ENCODE measurements at places on chromosomes 7 and 10.

GRCh38 chr10:63057509-63057908 lies 75.6 kb upstream of the NRBF2 start:
- DNase-seq, result no peak

GRCh38 chr7:103117465-103117864 lies 31.4 kb downstream of the NAPEPLD start:
- DNase-seq, result no peak

DNA sequence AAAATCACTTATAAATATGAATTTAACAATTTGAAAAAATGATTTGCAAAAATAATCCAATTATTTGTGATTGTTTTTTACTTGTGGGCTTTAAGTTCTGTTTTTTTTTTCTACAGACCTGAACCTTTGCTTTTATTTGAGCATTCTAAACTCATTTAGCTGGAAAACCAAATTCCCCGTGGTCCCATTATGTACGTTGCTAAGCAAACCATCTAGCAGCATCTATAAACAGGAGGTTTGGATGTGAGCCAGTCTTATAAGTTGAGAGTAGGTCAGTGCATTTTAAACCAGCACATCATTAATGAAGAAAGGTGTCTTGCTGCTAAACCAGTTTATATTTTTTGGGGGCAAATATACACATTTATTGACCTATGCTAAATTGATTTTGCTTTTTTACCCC lies 77.3 kb downstream of the LRRN3 start:
- no peak for DNase-seq

DNA sequence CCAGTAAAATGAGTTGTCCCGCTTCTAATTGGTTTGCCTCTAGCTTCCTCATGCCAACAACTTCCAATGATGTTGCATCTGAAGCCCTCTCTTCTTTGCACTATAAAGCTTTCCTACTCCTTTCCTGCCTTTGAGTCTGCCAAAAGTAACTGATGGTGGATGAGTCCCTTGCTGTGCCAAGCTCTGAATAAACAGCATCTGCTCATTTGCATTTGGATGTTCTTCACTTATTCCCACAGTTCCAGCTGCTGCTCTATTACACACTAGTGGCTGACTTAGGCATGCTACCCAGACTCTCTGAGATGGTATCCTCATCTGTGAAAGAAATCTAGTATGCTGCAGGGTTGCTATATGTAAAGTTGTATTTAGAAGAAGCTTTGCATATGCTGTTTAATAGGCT lies 24.9 kb downstream of the SFR1 start:
- no peak for DNase-seq

DNA sequence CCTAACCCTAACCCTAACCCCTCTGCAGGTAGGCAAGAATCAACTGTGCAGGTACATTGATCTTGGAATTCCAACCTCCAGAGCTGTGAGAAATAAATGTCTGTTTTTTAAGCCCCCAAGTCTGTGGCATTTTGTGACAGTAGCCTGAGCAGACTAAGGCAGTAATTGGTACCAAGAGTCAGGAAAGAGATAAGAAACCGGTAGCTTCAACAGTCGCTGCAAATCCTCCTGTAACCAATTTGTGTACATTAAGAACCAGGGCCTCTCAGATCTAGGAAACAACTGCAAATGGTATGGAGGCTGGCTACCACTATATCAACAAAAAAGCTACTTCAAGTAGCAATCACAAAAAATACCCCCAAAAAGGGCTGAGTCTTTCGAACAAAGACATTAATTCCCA lies 67.3 kb downstream of the DOCK4 start:
- DNase-seq, result no peak

DNA sequence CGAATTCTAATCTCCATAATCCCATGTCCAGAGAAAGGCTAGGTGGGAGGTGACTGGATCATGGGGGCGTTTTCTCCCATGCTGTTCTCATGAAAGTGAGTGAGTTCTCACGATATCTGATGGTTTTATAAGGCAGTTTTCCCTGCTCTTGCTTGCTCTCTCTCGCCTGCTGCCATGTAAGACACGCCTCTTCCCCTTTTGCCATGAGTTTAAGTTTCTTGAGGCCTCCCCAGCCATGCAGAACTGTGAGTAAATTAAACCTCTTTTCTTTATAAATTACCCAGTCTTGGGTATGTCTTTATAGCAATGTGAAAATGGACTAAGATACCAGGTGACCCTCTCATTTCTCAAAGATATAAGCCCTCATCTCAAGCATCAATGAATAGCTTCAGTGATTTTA lies 1.1 kb upstream of the ACTA2 start:
- DNase-seq, result no peak

DNA sequence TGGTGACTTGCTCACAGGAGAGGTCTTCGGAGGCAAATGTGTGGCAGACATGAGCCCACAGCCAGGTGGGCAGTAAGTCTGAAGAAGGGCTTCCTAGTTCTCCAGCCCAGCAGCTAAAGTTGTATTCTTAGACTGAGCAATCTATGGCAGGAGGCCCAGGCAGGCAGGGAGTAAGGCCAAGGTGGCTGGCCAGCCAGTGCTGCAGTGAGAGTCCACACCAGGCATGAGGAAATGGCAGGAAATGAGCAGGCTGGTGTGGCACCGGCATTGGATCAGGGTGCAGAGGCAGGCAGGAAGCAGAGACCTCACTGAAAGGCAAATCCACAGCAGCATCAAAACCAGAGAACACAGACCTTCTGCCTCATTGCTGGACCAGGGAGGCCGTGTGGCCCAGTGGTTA lies 84.6 kb upstream of the PDE1C start:
- no peak for DNase-seq

DNA sequence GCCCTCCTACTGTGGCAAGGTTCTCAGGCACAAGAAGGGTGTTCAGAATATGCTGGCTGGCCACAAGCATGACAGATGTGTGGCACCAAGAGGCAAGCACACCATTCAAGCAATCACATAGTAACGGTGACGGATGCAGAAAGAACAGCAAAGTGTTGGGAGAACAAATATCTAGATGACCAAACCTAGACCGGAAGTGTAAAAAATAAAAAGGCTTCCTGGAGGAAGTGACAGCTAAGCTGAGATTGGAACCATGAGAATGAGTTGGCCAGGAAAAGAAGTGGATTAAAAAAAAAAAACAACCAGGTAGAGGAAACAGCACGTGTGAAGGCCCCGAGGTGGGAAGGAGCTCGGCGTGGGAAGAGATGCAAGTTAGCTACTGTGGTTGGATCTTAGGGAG lies 22.0 kb downstream of the GHRHR start:
- no peak for DNase-seq

DNA sequence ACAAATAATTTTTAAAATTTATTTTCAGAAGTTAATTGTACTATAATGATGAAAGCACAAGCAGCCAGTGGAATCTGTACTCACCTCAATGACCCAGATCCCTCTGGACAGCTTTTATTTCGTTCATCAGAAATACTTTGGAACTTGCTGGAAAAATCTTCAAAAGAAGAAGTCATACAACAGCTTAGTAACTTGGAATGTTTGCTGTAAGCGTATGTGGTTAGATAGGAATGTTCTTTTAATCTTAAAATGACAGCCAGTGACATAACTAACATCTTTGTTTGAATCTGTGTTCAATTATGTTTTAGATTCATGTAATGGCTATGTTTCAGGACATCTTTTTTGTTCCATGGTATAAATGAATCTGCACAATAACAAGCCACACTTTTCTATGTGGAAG lies 26.8 kb downstream of the CFAP69 start:
- no peak for DNase-seq

DNA sequence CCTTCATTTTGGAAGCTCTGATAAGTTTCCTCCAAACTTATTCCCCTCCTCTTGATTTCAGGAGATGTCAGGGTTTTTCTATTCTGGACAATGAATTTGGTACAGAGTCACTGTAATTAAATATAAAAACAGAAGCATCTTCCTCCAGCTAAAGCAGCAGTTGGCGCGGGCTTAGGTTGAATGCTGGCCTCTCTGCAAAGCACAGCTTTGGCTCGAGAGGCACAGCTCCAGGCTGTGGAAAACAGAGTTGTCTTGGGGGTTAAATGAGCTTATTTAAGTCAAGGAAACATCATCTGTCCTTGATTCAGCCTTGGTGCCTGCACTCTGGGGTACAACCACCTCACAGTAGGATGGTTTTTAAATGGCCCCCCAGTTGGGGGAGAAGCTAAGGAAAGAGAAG lies 35.0 kb upstream of the PDCD4 start:
- DNase-seq, result no peak

GRCh38 chr7:901388-902154 lies 25.2 kb downstream of the GET4 start:
- peak; percentile 70 for DNase-seq

DNA sequence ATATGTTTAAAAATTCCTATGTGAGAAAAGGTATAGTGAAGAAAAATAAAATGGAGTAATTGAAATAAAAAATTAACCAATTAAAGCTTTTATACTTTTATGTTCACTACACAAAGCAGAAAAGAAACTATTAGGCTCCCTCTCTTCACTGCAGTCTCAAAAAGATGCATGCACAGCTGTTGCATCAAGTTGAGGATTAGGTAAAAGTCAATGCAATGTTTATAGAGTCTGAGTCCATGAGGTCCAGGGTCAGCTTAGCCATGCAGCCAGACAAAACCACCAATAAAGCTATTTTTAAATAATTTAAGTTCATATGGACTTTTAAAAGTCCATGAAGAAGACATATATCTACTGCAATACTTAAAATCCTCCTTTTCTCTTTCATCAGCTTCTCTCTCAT lies 31.1 kb upstream of the ING3 start:
- no peak for DNase-seq

GRCh38 chr10:70775679-70776454 lies 9.3 kb downstream of the TBATA start:
- no peak for DNase-seq

DNA sequence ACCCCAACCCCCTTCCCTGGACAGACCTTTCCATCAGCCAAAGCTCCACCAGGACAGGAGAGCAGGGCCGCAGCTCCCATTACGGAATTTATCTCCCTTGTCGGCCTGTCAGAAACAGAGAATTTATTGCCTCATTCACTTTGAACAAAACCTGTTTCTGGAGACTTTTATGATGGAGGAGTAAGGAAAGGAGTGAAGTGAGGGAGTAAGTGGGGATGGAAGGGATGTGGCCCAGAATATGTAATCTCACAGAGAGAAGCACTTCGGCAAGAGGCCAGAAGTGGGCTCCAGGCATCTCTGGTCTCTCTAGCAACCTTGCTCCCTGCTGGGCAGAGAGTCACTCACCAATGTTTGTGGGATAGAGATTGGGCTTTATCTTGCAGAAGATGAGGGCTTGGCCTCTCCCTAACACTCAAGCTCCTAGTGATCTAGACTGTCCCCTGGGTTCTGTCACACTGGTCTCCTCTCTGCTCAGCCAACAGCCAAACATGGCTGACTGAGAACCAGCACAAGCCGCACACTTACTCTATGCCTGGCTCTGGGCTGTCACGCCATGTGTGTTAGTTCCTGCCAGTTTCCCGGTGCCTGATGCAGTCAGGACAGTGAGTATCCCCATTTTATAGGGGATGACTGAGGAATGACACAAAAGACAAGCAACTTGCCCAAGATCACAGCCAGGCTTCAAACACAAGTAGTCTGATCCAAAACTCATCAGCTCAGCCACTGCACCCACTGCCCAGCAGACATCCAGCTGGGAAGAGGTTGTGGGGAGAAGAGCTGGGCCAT lies 149.4 kb upstream of the ZMIZ1 start:
- no peak for DNase-seq

GRCh38 chr10:106106114-106106513 lies 1058.4 kb downstream of the SORCS1 start:
- DNase-seq, result no peak

GRCh38 chr10:22823109-22823508 lies 104.7 kb upstream of the ARMC3 start:
- DNase-seq, result no peak

GRCh38 chr10:77121829-77122228 lies 515.8 kb downstream of the KCNMA1 start:
- DNase-seq, result no peak

DNA sequence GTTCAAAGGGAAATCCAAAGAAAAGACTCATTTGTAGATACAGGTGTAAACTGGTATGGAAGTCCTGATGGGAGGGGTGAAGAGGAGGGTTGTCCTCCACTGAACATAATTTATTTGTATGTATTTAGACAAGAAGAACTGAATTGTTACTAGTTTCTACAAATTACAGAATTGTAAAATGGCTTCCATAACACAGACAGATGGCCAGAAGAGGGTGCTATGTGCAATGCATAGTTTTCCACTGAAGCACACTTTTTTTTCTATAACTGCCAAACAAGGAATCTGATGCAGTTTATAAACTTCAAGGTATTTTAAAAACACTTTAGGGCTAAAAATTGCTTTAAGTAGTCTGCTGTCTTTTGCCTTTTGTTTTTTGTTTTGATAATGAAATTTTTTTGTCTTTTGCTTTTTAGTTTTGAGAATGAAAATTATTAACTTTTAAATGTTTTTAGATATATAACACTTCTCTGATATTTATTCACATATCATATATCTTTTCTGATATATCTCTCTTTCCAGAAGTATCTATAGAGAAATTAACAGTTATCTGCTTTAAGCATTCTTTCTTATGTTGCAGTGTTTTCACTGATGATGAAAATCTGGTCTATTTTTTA lies 58.5 kb downstream of the PHYHIPL start:
- peak; percentile 20 for DNase-seq

DNA sequence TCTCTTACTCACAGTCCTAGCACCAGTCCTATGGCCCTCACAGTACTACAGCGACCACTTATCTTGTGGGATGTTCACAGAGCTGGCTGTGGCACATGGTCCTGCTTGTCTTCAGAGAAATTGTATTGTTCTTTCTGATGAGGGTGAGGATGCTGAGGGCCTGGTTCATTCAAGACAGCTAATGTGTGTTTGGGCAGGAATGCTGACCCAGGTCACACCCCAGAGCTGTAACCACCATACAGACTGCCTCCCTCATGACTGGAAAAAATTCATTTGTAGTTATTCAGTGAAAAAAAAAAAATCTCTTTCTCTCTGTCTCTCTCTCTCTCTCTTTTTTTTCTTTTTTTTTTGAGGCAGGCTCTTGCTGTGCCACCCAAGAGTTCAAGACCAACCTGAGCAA lies 83.5 kb downstream of the KLF6 start:
- no peak for DNase-seq

GRCh38 chr10:60338002-60338564 lies 51.6 kb downstream of the ANK3 start:
- no peak for DNase-seq

DNA sequence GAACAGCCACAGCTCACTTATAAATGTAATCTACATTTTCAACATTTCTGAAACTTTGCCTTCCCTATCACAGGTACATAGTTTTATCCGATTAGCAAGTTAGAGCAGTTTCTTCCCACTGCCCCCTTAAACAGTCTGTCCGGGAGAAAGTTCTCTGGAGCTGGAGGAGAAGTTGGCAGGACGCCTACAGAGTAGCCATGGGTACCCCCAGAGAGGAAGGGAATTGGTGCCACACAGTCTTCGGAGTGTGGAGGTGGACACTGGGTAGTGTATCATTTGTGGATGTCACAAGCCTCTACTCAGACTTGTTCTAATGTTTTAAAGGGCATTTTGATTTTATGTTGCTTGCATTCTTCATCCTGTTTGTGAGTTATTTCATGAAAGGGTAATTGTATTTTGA lies 39.0 kb downstream of the TAF3 start:
- DNase-seq, result no peak

DNA sequence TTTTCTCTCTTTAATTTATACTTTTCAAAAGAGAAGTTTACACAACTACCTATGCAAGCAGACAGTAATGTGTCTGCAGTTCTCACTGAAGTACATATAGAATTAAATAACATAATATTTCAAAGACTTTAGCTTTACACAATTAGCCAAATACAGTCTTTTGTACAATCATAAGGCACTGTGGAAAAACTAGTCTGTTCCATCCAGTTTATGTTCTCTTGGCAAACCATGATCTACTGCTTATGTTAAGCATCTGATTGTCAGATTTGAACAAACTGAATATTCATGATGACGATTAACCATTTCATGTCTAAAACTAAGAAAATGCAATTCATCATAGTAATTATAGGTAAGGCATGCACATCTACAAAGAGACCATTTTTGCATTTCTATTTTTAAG lies 842 bp downstream of the SEMA3A start:
- DNase-seq, result no peak

Data from neural crest cell (in vitro differentiated cells).